Activated CD4-positive, alpha-beta T cell treated with anti-CD3 and anti-CD28 coated beads, Interleukin-2, amount 50 U/mL, for 16 hours (primary cell): ENCODE measurements at places on chromosomes 12 and 14.

GRCh38 chr14:96393071-96393691 is 1.3 kb downstream of the AK7 start:
- no peak for DNase-seq

- no peak for DNase-seq
Measured at GRCh38 chr14:80315681-80316080, 104.4 kb upstream of the DIO2 start.

- peak; percentile 4 for DNase-seq
Measured at GRCh38 chr12:126944684-126945083, 1322.3 kb upstream of the TMEM132C start.

GRCh38 chr12:101891462-101891971 is 14.1 kb downstream of the DRAM1 start:
- no peak for DNase-seq

DNA sequence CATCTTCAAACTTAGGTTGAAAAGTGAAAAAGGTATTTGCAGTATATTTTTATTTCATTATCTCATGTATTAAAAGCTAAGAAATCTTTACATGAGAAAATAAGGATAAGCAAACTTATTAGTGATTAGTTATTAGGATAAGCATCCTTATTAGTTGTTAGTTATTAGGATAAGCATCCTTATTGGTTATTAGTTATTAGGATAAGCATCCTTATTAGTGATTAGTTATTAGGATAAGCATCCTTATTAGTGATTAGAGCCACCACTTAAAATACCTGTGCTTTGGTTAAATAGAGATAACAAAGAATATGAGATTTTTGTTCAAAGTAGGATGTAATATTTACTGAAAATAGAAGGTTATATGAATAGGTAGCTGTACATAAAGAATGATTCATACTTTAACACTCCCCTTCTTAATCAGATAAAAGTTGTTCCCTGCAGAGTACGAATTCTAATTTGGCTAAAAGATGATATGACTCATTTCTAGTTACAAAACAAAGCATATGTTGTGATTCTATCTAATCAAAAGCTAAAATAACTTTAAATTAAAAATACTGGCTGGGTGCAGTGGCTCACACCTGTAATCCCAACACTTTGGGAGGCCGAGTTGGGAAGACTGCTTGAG is 56.4 kb downstream of the KDM5A start:
- DNase-seq, result peak; percentile 8

GRCh38 chr12:56243731-56244181 is 13.9 kb downstream of the SLC39A5 start:
- no peak for DNase-seq

- DNase-seq, result no peak
Measured at GRCh38 chr14:54944737-54945391, 42.2 kb upstream of the GCH1 start.

DNA sequence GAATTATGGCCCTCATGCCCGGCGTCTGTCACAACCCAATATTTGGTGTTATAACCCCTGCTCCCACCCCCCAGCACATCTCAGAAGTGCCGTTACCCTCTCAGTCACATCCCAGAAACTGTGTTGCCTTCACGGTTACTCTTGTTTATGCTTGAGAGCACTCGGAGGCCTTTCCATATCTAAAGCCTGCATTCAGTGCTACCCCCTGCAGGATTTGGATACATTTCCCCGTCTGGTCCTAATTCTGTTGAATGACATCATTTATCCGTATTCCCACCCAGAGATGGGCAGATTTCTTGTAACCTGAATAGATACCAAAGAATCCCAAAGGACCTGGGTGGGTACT is 19.1 kb upstream of the FOS start:
- no peak for DNase-seq

DNA sequence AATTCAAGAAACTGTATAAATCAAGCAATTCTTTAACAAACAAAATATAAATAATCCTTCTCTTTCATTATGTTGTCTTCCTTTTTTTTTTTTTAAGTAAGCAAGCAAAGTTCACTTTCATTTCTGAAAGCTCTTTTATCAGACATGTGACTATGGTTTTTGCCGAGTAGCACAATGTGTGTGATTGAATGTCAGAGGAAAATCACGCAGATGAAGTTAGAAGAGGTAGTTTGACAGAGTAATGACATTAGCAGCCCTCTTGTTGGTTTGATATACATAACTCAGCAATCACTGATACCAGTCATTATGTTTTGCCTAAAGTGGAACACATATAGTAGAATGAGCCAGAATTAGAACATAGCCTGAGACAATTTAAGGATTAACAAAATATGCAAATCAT is 19.0 kb downstream of the ALX1 start:
- DNase-seq, result no peak

GRCh38 chr12:73180734-73181133 is 908.6 kb downstream of the TRHDE start:
- DNase-seq, result no peak

GRCh38 chr14:100907240-100907639 is 3.7 kb upstream of the RTL1 start:
- no peak for DNase-seq

GRCh38 chr12:105485921-105486320 is 155.4 kb downstream of the C12orf75 start:
- DNase-seq, result no peak

- no peak for DNase-seq
Measured at GRCh38 chr12:26245175-26245942, 50.0 kb downstream of the SSPN start.

- DNase-seq, result no peak
Measured at GRCh38 chr12:90211017-90211416, 502.4 kb upstream of the ATP2B1 start.

GRCh38 chr12:89210277-89210676 is 142.0 kb downstream of the DUSP6 start:
- DNase-seq, result peak; percentile 40

DNA sequence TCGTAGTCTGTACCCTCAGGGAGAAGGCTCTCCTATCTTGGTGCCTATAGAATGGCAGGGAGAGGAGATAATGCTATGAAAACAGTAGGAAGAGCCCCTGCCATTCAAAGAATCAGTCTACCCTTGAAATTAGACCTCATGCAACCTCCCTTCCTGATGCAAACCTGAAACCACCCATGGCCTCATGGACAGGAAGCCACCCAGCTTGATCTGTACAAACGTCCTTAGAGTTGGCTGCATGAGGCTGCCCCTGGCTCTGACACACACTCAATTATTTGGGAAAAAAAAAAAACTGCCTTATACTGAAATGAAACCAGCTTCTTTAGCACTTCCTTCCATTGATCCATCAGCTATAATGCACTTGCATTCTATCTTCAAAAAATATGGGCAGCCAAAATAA is 116.6 kb upstream of the BCL2L14 start:
- DNase-seq, result peak; percentile 68
